HFFc6 (cell line): ENCODE measurements at places on chromosomes 16 and 17. TPM values are rescaled to one million over a fixed set of nuclear protein-coding genes. Genes with fewer than 3 reads are reported as not detected.

NUPR1 gene
- total RNA-seq, result 41.5 to 67.7 TPM (median 49.7 TPM) in 3 replicates

CCDC154 gene
- 0.42 TPM in 1 of 2 replicates, not detected in the other for total RNA-seq

GPR139 gene
- total RNA-seq, result not detected in 3 replicates

BAIAP3 gene
- total RNA-seq, result 0.18 to 0.50 TPM (median 0.28 TPM) in 3 replicates

KRT27 gene
- not detected in 3 replicates for total RNA-seq

PRAC1 gene
- total RNA-seq, result not detected in 3 replicates

FNDC8 gene
- not detected in 3 replicates for total RNA-seq

MRC2 gene
- total RNA-seq, result 295 to 341 TPM (median 317 TPM) in 3 replicates

C1QBP gene
- total RNA-seq, result 224 to 267 TPM (median 237 TPM) in 3 replicates

XAF1 gene
- total RNA-seq, result 2.8 to 3.2 TPM (median 3.2 TPM) in 3 replicates

HOXB8 gene
- total RNA-seq, result not detected in 3 replicates

ARHGAP44 gene
- total RNA-seq, result 0.62 to 0.81 TPM (median 0.66 TPM) in 3 replicates

- no peak for DNase-seq
These were observed 9.6 kb downstream of the UBTF start for GRCh38 chr17:44209786-44210341.

DNA sequence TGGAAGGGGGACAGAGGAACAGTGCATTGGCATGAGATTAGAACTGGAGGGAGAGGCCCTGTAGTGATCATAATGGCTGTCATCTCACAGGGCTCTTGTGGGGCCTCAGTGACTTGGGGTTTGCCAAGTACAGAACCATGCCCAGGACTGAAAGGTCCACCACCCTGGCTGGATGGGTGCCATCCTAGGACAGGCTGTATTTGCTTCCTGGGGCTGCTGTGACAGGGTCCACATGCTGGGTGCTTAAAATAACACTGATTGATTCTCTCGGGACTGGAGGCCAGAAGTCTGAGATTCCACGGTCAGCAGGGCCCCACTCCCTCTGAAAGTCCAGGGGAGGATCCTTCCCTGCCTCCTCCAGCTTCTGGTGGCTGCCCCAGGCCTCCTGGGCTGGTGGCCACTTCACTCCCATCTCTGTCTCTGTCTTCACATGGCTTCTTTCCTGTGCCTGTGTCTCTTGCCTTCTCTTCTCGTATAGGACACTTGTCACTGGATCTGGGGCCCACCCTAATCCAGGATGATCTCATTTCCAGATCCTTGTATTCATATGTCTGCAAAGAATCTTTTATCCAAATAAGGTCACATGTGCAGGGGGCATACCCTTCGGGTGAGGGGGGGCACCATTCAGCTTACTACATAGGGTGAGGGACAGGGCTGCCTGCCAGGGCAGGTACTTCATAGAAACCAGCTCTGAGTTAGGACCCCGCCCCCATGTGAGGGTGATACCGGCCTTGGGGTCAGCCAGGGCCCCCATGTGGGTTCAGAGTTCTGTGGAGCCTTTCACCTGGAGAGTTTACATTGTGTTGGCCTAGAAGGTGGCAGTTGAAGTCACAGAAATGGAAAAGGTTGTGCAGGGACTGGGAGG is 52.6 kb downstream of the USP22 start:
- DNase-seq, result no peak

- DNase-seq, result no peak
These were observed 6.4 kb downstream of the TBX4 start for GRCh38 chr17:61458421-61459141.

- DNase-seq, result no peak
These were observed 818 bp downstream of the DPH1 start for GRCh38 chr17:2030779-2031163.

DNA sequence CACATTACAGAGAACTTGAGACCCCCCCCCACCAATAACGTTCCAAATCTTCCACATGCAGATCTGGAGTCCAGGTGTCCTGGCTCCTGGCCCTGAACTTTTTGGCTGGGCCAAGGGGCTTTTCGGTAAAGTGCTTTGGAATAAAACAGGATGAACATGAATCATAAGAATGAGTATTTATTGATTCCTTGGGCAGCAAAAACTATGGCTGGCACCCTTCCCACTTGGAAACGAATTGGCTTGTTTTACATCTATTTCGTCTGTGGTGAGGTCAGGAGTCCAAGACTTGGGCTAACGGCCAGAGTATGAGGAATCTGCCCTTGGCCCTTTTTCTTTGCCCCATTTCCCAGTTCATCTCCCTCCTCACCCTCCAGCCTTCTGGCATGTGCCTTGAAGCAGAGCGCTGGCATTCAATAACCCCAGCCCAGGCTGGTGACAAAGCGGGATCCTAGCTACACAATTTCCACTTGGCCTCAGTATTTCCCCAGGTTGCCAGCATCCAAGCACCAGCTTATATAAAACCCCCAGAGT is 4.1 kb upstream of the UBTF start:
- DNase-seq, result no peak

DNA sequence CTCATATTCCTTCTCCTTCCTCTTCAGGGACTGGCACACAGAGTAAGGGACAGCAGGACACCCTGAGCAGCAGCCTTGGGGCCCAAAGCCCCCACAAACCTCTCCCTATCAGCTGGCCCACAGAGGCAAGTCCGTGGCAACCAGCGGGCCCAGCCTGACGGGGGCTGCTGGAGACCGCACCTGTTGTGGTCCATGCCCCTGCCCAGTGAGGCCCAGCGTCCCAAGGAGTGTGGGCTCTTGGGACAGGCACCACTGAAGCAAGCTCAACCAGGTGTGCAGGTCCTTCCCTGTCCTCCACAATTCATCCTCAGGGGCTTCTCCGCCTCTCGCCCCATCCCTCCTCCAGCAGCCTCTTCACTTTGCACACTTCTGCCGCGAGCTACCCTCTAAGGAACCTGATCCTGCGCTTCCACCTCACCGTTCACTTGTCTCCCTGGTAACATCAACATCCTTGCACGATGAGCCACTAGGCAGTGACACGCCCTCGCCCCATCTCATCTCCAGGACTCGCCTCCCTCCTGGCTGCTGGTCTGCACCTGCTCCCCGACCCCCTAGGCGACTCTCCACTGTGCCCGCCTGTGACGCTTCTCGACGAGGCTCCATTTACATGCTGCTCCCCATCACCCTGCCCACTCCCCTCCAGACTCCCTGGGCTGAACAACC is 12.7 kb downstream of the MNT start:
- DNase-seq, result no peak

DNA sequence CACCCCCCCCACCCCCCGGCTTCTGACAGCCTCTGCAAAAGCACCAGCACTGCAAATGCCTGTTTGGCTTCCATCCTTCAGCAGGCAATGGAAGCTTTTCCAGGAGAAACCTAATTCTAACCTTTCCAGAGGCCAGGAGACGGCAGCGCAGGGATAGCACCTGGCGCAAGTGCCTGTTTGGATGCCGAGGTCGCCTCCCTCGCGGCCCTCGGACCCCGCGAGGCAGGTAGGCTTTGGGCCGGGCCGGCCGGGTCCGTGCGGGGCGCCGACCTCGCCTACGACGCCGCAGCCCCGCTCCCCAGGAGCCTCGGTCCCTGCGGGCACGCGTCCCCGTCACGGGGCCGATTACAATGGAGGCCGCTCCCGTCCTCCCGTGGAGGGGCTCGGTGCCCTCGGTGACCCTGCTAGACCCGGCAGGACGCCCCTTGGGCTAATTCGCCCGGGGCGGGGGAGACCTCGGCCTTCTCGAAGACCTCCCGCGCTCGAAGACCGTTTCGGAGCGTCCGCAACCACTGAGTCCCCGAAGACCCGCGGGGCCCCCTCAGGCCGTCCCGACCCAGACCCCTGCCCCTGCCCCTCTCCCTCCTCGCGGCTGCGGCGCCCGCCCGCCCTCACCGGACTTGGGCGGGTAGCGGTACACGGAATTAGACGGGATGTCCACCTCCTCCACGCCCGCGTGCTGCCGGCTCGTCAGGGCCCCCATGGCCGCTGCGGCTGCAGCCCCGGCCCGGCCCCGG is 587 bp downstream of the RNF157 start:
- DNase-seq, result no peak

DNA sequence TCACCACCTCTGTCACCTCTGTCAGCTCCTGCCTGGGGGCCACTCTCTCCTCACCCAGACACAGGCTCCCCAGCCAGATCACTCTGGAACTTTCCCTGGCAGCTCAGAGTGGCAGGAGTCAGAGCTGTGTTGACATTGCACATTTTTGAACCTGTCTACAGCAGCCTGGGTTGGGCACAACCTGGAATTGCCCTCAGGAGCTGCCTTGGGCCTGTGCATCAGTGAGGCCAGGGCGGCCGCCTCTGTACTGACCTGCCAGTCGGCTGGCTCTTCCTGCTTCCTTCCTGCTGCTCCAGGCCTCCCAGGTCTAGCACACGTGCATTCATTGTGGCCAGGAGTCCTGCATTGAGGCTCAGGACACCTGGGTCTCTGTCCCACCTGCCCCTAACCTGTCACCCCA is 14.2 kb upstream of the TMEM11 start:
- DNase-seq, result no peak

- DNase-seq, result no peak
These were observed 13.9 kb downstream of the TNS4 start for GRCh38 chr17:40487371-40488020.

GRCh38 chr16:1633310-1633709 is 21.1 kb downstream of the CRAMP1 start:
- no peak for DNase-seq

GRCh38 chr17:43094129-43094835 is 30.9 kb downstream of the BRCA1 start:
- peak; percentile 48 for DNase-seq

GRCh38 chr16:58426966-58427365 is 34.7 kb downstream of the GINS3 start:
- DNase-seq, result no peak

DNA sequence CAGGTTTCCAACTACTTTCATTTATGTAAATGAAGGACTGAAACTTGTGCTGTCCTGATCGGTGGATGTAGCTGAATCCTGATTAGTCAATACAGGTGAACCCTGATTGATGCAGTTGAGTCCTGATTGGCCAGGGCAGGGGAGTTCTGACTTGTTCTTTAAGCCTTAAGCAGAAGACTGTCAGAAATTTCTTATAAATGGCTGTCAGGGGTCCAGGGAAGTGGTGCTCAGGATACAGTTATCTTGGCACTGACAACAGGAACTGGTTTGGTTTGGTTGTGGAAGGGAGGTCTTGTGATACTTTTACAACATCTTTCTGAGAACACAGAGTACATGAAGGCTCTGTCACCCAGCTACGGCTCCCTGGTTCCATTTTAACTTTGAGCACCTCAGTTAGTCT is 132.1 kb downstream of the KCNJ12 start:
- no peak for DNase-seq

- DNase-seq, result no peak
These were observed 8.1 kb downstream of the MPO start for GRCh38 chr17:58272367-58273280.

- no peak for DNase-seq
These were observed 637 bp downstream of the PLCG2 start for GRCh38 chr16:81779536-81780320.

- peak; percentile 58 for DNase-seq
These were observed 358.8 kb upstream of the CDH5 start for GRCh38 chr16:66007717-66008116.

- peak; percentile 52 for DNase-seq
These were observed 17.9 kb downstream of the LIG3 start for GRCh38 chr17:34998205-34998604.

DNA sequence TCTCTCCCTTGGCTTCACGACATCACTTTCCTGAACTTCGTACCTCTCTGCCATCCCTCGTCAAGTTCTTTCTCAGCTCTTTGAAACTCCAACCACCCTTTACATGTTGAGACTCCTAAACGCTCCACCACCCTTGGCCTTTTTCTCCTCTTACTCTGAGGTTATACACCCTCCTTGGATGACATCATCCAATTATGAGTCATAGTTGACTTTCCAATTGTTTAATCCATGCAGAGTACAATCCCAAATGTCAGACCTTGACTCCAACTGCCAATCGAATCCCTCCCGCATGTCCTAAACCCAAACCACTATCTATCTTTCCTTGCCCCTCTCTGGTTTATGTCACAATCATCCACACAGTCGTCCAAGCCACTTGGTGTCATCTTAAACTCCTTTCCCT is 18.4 kb upstream of the C16orf82 start:
- no peak for DNase-seq

- DNase-seq, result no peak
These were observed 27.9 kb downstream of the SMPD3 start for GRCh38 chr16:68420366-68420942.

DNA sequence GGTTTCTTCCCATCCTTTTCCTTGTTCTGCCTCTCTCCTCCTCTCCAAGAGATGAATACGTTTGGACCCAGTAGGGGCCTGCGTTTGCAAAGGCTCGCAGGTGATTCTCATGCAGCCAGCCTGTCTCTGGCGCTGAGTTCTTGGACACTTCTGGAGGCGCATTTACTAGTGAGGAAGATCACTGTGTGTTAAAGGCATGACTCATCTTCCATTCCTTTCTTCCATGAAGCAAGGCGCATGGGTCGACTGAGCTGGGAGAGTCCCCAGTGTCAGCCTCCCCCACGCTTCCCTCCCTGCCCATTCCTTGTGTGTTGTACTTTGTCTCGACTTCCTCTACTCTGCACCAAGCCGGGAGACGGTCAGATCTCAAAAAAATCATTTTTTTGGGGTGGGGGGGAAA is 159.9 kb upstream of the EEF2KMT start:
- DNase-seq, result no peak

DNA sequence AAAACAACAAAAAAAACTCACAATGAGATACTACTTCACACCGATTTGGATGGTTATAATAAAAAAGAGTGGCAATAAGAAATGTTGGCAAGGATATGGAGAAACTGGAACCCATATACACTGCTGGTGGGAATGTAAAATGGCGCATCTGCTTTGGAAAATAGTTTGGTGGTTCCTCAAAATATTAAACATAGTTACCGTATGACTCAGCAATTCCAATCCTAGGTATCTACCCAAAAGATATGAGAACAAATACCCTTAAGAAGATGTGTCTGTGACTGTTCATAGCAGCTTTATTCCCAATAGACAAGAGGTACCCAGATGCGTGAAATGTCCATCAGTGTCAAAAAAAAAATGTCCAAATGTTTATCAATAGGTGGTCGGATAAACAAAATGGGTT is 7.2 kb downstream of the CPPED1 start:
- peak; percentile 15 for DNase-seq
